Cortex of kidney (tissue), 1 donor: ENCODE measurements at places on chromosomes 16 and 17.

- no peak for DNase-seq
Measured at GRCh38 chr17:2986925-2987324, 76.5 kb downstream of the OR1D5 start.

GRCh38 chr17:7854851-7855659 lies at the start of gene TMEM88:
TMEM88 (plus strand) TSS chr17:7855066; CDS start chr17:7855075, 9 bp downstream.
- DNase-seq = no peak

- no peak for DNase-seq
Measured at GRCh38 chr16:79372503-79373184, 227.9 kb downstream of the MAF start.

- no peak for DNase-seq
Measured at GRCh38 chr16:30383521-30383920, 1.2 kb upstream of the SEPTIN1 start.

DNA sequence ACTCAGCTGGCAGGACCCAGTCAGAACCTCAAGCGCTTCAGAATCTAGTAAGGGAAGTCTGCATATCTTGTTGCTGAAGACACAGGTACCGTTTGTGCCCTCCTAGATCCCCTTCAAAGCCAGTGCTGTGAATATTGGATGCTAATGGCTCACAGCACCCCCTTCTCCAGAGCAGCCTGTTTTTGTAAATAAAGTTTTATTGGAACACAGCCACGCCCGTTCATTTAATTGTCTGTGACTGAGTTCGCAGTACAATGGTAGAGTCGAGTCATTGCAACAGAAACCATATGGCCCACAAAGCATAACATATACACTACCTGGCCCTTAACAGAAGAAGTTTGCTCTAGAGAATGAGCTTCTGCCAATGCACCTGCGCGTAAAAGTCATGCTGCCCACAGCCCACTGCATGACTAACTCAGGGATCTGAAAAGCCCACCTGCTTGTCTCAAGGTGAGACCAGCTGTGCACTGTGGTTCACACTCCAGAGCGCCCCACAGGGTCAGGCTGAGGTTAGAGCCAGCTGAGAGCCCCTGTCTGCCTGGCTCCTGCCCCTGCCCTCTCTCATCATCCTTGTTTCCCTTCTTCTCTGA lies 48.8 kb downstream of the AIPL1 start:
- DNase-seq = no peak

- no peak for DNase-seq
Measured at GRCh38 chr16:74666425-74667254, at the start of gene RFWD3. RFWD3 (minus strand) TSS chr16:74666877; CDS start chr16:74661449, 5,428 bp downstream.
